Right forelimb (tissue), 1 donor: ENCODE measurements at places on chromosomes 1 and 21.

- no peak for DNase-seq
These were observed 856 bp downstream of the LHX9 start for GRCh38 chr1:197917805-197918651.

- DNase-seq: no peak
These were observed 50.4 kb downstream of the INAVA start for GRCh38 chr1:200945111-200945510.

DNA sequence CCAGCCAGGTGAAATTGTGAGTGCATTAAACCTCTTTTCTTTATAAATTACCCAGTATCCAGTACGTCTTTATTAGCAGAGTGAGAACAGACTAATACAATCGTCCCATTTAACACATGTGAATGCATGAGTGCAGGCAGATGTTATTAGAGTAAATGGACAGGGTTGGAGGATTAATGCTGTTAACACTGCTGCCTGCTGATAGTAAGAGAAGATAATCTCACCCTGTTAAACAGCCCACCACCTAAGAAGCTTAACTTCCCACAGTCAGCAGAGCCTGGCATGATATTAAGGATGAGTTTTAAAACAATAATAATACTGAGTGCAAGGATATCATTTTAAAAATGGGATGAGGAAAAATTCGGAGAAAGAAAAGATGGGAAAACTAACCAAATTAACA, 181.4 kb upstream of the LHX8 start:
- no peak for DNase-seq

DNA sequence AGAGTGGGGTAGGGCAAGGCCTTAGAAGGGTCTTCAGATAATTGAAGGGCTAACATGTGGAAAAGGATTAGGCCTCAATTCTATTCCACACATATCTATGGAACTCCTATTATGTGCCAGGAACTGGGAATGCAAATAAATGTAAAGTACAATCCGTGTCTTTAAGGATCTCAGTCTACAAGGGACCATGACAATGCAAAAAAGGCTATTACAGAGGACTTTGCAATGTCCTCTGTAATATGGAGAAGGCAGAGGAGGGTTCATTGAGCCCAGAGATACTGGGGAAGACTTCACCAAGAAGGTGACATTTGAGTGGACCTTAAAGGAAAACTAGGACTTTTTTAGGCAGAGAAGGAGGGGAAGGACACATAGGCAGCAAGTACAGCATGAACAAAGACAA, 4.5 kb upstream of the SCMH1 start:
- no peak for DNase-seq

DNA sequence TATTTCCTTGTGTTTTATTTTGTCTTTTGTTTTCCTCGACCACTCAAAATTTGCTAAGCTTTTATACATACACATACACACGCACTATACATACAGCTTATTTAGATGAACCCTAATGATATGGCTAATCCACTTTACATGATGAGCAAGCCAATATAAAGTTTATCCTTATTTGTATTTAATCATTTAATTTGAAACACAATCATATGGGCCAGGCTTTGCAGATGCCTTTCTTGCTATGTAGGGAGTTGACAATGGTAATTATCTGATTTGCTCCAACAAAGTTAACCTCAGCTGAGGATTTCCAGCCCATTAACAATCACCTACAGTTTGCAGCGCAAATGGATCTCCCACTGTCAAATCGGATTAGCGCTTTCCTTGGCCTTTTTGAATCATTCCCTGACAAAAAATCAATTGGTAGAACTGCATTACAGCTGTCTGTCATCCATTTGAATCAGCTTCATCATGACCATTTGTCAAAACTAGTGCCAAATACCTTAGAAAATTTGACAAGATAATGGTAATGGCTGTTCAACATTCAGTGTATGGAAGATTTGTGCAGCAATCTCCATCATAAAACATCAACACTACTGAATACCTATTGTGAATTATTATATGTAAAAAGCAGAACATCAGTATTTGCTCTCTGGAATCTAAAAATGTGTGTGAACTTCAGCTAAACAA, 352.6 kb downstream of the MRPL39 start:
- no peak for DNase-seq

DNA sequence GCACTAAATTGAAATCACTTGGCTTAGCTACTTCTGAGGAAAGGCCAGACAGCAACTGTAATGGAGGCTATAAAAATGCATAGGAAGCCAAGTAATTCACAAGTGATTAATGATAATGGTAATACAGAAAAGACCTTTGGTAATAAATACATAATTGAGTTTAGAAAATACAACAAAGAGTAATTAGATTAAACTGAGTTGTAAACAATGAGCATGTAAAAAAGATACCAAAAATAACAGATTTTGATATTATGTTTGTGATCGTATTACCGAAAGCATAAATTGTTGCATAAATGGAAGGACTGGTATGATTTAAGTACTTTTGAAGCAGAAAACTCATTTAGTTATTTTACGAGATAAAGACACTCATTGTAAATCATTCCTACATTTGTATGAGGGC, 556.7 kb upstream of the TMPRSS15 start:
- DNase-seq: no peak

DNA sequence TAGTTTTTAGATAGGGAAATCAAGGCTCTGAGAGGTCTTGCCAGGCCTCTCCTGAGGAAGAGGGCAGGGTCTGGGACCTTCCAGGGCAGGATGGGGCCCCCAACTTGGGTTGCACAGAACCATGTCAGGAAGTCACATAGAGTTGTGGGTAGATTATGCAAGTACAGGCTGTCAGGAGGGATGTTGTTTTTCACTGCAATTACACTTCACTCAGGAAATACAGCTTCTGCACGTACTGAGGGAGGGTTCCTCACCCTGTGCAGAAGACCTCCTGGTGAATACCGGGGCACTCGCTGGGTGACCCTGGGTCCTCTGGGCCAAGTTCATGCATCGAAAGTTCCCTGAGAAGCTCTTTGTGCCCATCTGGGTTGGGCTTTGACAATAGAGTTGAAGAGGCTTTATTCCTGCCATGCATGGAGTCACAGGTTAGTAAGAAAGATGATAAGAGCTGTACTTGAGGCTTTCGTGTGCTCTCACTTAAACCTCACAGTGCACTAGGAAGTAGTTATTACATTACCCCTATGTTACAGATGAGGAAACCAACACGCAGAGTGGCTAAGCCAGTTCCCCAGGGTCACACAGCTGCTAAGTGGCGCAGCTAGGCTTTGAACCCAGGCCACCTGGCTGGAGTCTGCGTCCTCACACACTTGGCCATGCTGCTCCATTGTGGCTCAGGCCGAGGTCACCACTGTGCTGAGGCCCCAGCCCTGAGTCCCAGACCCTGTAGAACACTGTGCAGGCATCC, 16.2 kb upstream of the TNFRSF1B start:
- no peak for DNase-seq

DNA sequence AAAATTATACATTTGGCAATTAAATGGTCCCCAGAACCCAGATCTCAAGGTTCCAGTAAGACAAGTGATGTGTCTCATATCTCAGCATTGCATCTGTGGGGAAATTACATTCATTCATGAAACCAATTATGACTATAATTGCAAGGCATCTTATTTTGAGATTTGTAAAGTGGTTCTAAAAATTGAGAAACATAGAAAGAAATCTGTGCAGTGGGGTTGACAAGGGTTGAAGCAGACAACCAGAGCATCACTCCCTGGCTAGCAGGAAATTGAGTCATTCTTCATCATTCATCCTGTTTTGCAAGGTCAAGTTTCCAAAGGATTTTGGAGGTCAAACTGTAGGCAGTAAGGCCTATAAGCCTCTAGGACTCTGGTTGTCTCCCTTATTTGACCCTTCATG, 25.1 kb upstream of the MROH9 start:
- no peak for DNase-seq

- no peak for DNase-seq
These were observed 50.2 kb downstream of the PCNX2 start for GRCh38 chr1:233245191-233245765.

GRCh38 chr21:44742418-44743153, 31.2 kb upstream of the TSPEAR start:
- no peak for DNase-seq

DNA sequence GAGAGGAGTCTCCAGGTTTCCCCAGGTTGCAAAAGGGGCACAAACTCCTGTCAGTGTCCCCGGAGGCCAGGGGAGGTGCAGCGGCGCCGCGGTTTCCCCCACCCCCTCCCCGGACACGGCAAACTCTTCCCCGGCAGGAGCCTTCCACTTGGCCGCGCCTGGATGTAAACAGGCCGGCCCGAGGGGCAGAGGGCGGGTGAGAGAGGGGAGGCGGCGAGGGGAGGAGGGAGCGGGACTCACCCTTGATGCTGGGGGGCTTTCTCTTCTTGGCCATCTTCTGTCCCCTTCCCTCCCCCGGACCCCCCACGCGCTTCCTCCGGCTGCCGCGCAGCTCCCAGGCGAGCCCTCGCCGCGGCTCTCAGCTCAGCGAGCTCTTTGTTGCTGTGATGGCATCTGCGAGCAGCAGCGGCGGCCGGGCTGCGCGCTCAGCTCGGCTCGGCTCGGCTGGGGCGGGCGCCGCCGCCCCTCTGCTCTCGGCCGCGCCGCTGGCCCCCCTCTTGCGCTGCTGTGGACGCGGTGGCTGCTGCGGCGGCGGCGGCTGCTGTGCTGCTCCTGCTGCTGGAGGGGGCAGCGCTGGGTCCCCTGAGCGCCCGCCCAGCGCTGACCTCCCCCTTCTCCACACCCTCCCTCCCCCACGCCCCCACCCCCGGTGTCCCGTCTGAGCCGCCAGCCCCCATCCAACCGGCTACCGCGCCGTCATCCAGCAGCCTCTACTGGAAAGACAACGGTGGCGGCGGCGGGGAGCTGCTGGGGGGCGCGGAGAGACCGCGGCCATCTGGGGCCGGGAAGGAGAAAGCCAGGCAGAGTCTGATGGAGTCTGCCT, 4.9 kb upstream of the SLC44A5 start:
- peak; percentile 71 for DNase-seq

DNA sequence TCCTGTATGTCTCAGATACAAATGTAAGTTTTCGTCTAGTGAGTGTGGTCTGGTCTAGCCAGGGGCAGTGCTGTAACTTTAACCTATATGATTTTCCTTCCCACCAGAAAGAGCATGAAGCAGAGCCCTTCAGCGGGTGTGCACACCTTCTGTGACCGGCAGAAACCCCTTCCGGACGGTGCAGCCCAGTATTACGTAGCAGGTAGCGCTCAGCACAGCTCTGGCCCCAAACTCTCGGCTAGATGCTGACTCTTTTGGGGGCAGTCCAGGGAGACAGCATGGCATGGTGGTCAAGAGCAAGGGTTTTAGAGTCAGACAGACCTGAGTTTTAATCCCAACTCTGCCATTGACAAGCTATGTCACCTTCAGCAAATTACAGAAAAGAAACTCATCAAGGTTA, 28.0 kb upstream of the TMEM222 start:
- no peak for DNase-seq

- peak; percentile 66 for DNase-seq
These were observed 951 bp downstream of the GGPS1 start for GRCh38 chr1:235329139-235329902.

- no peak for DNase-seq
These were observed 218.8 kb upstream of the RRP15 start for GRCh38 chr1:218066332-218066731.

DNA sequence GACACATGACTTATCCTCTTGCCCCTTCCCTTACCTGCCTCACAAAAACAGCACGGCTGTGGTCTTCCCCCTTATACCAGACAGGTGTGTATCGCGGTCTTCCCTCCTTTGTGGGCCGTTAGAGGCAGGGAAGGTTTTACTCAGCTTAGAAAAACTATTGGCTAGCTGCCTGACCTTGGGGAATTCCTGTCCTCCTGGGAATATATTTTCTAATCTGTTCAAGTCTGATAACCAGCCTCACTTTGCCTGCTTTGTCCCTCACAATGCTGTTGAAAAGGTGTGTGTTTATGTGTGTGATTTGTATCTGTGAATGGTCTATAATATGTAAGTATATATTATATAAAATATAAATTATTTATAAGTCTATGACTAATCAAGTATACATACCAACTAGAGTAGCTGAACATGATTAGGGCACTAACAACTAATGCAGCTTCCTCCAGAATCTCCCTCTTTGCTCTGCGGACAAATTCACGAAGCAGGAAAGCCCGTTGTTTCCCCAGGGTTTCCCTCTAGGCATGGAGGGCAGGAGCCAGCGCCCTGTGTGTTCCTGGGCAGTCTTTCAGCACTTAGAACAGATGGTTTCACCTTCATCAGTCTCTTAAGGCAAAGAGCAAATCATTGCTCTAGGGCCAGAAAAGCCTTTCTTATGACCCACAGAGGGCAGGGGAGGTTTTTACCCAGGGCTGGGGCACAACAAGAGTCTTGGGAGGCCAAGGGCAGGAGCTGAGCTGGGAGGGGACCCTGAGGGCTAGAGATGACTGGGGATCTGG, 25.6 kb downstream of the SLC26A9 start:
- DNase-seq: no peak

GRCh38 chr1:34262023-34262853, 85.5 kb downstream of the C1orf94 start:
- no peak for DNase-seq

DNA sequence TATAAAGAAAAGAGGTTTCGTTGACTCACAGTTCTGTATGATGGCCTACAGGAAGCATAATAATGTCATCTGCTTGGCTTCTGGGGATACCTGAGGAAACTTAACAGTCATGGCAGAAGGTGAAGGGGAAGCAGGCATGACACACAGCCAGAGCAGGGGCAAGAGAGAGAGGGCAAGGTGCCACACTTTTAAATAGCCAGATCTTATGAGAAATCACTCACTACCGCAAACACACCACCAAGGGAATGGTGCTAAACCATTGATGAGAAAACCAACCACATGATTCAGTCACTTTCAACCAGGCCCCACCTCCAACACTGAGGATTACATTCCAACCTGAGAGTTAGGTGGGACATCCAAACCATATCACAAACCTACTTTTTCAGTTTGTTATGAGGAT, 245.9 kb upstream of the SGIP1 start:
- DNase-seq: no peak

DNA sequence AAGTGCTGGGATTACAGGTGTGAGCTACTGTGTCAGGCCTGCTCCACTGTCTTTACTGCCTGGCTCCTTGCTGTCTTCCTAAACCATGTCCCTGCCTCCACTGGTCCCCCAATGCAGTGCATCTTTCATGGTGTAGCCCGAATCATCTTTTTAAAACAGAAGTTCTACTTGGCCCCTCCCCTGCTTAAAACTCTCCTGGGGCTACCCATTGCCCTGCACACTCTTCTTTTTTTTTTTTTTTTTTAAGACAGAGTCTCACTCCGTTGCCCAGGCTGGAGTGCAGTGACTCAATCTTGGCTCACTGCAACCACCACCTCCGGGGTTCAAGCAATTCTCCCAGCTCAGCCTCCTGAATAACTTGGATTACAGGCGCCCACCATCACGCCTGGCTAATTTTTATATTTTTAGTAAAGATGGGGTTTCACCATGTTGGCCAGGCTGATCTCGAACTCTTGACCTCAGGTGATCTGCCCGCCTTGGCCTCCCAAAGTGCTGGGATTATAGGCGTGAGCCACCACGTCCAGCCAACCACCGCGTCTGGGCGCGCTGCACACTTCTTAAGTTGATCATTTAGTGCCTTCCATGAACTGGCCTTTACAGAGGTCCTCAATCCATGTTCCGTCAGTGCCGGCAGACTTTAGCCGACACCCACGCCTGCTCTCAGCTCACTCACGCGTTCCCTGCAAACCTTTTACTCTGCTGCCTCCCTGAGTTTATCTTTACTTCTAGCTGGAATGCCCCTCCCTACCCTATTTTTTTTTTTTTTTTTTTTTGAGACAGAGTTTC, 2.4 kb downstream of the FCN3 start:
- DNase-seq: no peak

GRCh38 chr1:1941211-1941841, 22.2 kb upstream of the TMEM52 start:
- peak; percentile 31 for DNase-seq
